ENCODE measurements at places on chromosomes 3 and 15.

DNA sequence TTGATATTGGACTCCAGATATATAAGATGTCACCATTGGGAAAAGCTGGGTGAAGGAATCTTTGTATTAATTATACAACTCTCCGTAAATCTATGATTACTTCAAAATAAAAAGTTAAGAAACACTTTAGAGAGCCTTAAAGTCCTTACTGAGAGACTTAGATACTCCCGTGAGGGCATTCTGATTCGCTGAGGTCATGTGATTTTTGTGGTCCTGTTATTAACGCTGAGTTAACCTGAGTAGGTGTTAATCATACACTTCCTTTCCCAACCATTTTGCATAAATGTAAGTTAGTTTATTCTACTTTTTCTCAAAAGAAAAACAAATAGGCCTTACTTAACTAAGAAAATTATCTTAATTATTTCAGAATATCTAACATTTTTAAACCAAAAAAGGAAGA lies 67.1 kb upstream of the LMOD3 start:
- no peak for DNase-seq

- DNase-seq = no peak
Observed at GRCh38 chr3:43062564-43063040, 43.3 kb downstream of the POMGNT2 start.

DNA sequence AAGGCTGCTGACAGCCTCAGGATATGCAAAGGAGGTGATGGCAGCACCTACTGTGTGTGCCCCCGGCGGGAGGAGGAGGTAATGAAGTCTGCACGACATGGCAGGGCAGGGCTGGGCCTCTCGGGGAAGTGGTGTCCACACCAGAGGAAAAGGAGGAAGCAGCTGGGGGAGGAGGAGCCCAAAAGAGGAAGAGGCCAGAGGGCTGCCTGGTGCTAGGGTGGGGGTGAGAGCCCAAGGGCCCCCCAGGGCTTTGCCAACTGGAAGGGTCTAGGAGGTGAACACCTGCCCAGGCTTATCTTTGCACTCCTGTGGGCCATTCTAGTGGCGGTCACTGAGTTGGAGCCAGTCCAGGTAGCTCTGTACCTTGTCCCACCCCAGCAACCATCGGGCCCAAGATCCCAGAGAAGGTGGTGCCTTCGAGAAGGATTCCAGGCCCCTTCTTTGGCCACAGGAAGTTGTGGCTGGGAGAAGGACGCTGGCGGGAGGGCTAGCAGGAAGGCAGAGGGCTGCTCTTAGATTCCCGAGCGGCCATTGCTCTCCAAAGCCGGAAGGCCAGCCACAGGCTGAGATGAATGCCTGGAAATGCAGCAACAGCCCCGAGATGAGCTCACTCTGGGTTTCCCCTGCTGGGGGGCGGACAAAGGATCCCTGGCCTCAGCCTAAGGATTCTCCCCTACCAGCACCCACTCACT lies 7.0 kb downstream of the GNAI2 start:
- DNase-seq = peak; percentile 54

GRCh38 chr3:33779751-33780150 lies 18.7 kb upstream of the PDCD6IP start:
- DNase-seq = no peak

GRCh38 chr15:88897456-88898194 lies 2.3 kb upstream of the HAPLN3 start:
- DNase-seq = peak; percentile 63

- no peak for DNase-seq
Observed at GRCh38 chr3:181974198-181974597, 262.5 kb downstream of the SOX2 start.

Measured in stimulated activated naive CD8-positive, alpha-beta T cell treated with anti-CD3 and anti-CD28 coated beads, Interleukin-15, amount 100 ng/mL, for 72 hours (primary cell).